ENCODE measurements at places on chromosomes 12 and 14.

DNA sequence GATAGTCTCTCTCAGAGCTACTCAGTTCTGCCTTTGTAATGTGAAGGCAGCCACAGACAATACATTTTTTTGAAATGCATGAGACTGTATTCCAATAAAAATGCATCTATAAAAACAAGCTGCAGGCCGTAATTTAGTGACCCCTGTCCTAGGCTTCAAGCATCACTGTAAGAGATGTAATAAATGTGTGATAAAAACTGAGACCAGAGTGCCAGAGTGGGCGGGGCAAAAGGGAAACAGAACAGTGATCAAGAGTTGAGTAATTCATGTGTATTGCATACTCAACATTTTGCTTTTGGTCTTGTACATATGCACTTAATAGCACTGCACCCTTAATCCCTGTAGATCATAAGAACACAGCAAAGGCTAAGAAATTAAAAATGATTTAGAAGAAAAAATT lies 743.5 kb downstream of the DIO2 start:
- no peak for DNase-seq

DNA sequence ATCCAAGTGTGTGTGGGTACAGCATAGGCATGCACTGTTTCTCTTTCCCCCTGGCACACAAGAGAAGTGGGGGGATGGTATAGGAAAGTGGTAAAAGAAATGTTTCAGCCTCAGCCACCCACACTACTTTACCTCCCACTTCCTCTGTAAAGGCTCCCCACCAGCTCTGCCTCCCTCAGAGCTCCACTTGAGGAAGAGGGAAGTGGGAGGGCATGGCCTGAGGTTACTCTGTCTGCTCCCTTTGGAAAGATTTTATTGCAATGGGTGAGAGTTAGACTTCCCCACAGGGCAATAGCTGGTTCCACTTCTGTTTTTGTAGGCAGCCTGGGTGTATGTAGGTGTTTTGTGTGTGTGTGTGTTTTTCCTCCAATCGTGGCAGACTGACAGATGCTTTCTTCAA lies 145.3 kb downstream of the SSPN start:
- no peak for DNase-seq

GRCh38 chr12:104519190-104520019 lies 62.7 kb downstream of the CHST11 start:
- DNase-seq, result no peak

DNA sequence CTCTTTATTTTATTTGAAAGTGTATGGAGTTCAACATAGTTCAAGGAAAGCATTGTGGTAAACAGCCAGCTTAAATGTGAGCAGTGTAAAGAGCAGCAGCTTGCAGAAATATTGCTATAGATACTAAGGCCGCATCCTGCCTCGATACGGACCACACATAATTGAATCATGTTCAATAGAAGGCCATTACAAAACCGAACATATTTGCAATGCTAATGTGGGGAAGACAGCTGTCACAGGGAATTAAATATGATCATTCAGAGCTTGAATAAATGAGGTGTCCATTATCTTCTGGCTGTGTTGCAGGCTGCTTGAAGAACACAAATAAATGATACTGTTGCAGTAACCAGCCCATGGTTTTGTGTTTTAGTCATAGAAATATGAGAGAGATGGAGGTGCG lies 173.2 kb downstream of the BRMS1L start:
- no peak for DNase-seq

- peak; percentile 71 for DNase-seq
These were observed 11.2 kb downstream of the CEP170B start for GRCh38 chr14:104876251-104876699.

- DNase-seq, result peak; percentile 60
These were observed 396 bp downstream of the FERMT2 start for GRCh38 chr14:52950410-52950897.

GRCh38 chr12:89907659-89908058 lies 199.0 kb upstream of the ATP2B1 start:
- peak; percentile 49 for DNase-seq

- no peak for DNase-seq
These were observed 9.9 kb downstream of the ATG14 start for GRCh38 chr14:55401751-55402150.

Measured in mesendoderm (in vitro differentiated cells).